ENCODE measurements at places on chromosomes 6 and 20.

DNA sequence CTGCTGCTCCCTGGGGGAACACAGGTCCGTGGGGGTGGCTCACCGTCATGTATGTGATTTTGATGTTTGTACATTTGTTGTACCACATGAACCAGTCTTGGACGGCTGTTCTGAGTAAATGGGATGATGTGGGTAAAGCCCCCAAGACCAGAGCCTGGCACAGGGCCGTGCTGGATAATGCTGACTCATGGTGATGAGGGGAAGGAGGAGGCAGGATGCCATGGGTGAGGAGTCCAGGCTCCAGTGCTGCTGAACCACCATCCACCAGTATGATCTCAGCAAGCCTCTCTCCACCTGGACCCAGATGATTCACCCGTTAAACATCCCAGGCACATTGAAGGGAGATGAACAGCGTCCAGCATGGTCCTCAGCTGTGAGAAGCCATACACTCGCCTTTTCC is 9.6 kb upstream of the APCDD1L start:
- no peak for DNase-seq

- DNase-seq = no peak
These were observed 146.9 kb upstream of the SGK1 start for GRCh38 chr6:134464690-134465411.

- no peak for DNase-seq
These were observed 68.3 kb downstream of the RIN2 start for GRCh38 chr20:19826179-19826914.

DNA sequence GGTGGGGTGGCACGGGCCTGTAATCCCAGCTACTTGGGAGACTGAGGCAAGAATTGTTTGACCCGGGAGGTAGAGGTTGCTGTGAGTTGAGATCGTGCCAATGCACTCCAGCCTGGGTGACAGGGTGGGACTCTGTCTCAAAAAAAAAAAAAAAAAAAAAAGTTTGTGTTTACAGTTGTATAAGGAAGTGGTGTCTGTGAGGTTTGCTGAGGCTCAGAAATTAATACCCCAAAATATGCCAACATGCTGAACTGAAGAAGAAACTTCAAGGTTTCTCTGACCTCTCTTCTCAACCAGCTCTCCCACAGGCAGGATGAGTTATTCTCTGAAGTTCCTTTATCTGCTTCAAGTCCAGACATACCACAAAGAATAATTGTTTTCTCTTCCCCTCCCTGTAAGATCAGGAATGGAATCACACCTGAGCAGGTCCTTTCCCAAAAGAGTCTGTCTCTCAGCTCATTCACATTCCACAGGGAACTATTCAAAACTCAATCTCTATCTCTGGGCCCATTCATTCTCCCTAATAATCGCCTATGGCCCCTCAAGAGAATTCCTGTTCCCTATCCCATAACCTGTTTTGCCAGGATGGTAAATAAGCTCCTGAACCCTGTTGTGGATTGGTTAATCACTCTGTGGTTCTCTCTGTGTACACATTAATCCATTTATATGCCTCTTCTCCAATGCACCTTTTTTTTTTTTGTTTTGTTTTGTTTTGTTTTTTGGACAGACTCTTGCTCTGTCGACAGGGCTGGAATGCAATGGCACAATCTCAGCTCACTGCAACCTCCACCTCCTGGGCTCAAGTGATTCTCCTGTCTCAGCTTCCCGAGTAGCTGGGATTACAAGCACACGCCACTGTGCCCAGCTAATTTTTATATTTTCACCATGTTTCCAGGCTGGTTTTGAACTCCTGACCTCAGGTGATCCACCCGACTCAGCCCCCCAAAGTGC is 17.4 kb upstream of the KIFC1 start:
- no peak for DNase-seq

DNA sequence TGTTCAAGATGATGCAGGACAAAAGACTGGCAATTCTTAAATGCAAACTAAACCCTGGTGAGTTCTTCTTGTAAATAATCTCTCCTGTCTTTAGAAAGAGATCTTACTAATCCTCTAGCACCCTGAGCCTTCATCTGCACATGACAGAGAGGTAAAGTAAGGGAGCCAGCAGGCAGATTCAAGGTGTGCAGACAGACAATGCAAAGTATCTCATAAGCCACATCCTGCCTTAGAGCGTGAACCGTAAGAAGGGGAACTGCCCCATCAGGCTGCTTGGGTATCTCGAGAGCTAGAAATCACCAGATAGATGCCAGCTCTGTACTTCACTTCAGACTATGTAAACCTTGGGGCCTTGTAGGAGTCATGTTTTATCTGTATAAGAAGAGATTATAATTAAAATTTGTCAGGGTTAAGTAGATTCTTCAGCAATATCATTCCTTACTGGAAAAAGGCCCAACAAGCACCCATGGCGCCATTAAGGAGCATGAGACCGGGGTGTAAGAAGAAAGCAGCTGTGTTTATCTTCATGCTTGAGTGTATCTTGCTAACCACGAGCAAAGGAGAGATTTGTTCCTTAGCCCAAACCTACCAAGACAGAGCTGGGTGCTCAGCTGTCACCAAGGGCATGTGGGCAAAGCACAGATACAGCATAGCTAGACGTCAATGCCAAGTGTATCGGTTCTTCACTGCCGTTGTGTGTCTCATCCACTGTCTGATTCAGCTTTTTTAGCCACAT is 24.4 kb downstream of the CNR1 start:
- DNase-seq = no peak

GRCh38 chr6:33723371-33724085 is 12.0 kb upstream of the UQCC2 start:
- DNase-seq = no peak

Measured in NCI-H1417 treated with DMSO at 0.1 percent for 48 hours (cell line).